ENCODE measurements at places on chromosomes 5 and 9. TPM values are rescaled to one million over a fixed set of nuclear protein-coding genes. Genes with fewer than 3 reads are reported as not detected.

DNA sequence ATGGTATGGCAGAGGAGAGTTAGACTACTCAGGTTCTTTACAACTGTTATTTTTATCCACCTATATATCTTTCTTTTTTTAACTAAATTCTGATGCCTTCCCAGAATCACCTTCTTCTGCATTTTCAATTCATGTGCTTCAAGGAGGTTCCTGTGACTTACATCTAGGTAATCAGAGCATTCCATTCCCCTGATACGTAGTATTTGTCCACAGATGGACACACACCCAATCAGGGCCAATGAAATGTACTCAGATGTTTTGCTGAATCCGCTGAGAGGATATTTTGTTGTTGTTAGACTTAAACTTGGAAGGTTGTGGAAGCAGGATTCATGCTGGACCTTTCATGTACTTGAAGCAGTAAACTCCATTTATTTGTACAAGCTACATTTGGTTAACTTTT, 159.4 kb upstream of the FER start:
- no peaks in the 10 kb centered on the region for H3K4me1 ChIP-seq
- no peaks in the 10 kb centered on the region for H3K27me3 ChIP-seq
- H3K4me3 ChIP-seq, result no peak overlapping the region

DNA sequence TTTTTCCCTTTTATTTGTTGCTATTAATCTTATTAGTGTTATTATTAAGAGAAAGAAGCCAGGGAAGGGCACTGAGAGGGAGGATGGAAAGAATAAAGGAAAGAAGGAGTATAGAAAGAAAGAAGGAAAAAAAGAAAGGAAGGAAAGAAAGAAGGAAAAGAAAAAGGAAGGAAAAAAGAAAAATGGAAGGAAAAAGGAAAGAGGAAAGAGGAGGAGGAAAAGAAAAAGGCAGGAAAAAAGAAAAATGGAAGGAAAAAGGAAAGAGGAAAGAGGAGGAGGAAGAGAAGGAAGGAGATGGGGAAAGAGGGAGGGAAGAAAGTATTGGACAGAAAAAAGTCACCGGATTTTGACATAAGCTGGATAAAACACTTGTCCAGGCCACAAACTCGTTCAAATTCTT, 47.8 kb downstream of the ANXA1 start:
- DNase-seq, result no peak
- H3K36me3 ChIP-seq, result no peaks in the 10 kb centered on the region
- no peaks in the 10 kb centered on the region for H3K4me1 ChIP-seq
- no peak overlapping the region for H3K4me3 ChIP-seq
- H3K27me3 ChIP-seq, result no peaks in the 10 kb centered on the region

The MELK gene
- 3.5 TPM for total RNA-seq

DNA sequence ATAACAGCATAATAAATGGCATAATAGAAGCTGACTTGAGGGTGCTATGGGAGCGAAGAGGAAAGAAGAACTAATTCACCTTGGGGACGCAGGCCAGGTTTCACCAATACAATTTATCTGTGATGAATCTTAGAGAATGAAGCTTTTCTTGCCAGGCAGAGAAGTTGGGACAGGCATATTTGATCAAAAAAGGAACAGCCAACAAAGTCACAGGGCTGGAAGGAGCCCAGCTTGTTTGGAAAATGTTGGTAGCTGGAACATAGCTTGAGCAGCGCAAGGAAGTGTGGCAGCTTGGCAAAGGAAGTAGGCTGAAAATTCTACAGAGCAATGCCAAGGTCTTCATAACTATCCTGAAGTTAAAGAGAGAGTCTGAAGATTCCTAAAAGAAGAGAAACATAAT, 181.5 kb upstream of the OR13F1 start:
- H3K27me3 ChIP-seq, result no peaks in the 10 kb centered on the region
- DNase-seq, result no peak
- H3K27ac ChIP-seq, result no peak overlapping the region
- no peak overlapping the region for H3K4me3 ChIP-seq

DNA sequence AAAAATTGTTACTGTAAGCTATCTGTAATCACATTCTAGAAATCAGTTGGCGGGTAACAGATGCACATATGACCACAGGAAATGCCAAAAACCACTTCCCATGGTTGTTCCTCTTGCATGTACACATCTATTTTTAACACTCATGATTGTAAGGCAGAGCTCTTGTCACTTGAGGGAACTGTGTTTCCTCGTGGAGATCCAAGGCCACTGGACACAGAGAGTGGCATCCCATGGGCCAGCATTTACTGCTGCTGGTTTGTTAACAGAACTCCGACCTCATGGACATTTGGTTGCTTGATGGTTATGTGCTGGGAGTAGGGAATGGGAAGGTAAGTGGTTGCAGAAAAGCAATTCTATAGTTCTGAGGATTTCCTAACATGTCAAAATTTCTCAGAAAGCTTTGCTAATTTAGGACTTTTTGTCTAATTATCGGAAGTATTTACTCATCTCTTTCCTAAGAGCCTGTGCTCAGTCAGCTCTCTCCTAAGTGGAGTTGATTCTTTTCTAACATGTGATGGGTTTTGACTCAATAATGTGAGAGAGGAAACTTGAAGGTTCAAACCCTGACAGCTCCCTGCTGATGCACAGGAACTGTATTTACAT, 202.0 kb upstream of the NR3C1 start:
- H3K27ac ChIP-seq, result peak overlapping the region; percentile 69
- H3K4me3 ChIP-seq, result no peak overlapping the region
- H3K4me1 ChIP-seq, result no peaks in the 10 kb centered on the region
- H3K27me3 ChIP-seq, result no peaks in the 10 kb centered on the region
- no peak for DNase-seq

- no peak overlapping the region for H3K4me3 ChIP-seq
- peaks cover 3% of the 10 kb centered on the region for H3K4me1 ChIP-seq
- H3K27ac ChIP-seq, result no peak overlapping the region
- H3K36me3 ChIP-seq, result no peaks in the 10 kb centered on the region
- no peak for DNase-seq
Observed at GRCh38 chr5:56185768-56186311, 47.3 kb downstream of the ANKRD55 start.

DNA sequence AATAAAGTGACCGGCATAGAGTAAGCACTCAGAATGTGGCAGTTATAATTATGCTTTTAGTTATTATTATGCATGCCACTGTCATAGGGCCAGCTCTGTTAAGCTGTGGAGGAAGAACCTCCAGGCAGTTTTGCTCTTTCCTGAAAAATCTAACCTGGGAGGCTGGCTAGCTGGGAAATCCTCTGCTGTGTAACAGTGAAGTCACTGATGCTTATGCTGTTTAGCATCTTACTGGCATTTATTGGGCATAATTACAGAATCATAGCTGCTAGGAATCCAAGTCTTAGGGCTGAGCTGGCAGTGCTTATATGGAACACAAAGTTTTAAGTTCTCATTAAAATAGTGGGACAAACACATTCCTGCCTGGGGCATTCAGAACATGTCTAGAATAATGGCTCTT, 5.5 kb upstream of the GSN start:
- H3K27ac ChIP-seq, result no peak overlapping the region
- no peaks in the 10 kb centered on the region for H3K36me3 ChIP-seq
- no peak for DNase-seq
- no peak overlapping the region for H3K4me3 ChIP-seq

- H3K4me3 ChIP-seq, result no peak overlapping the region
- H3K36me3 ChIP-seq, result peaks cover 3% of the 10 kb centered on the region
- no peak overlapping the region for H3K27ac ChIP-seq
- peaks cover 2% of the 10 kb centered on the region for H3K4me1 ChIP-seq
Observed at GRCh38 chr5:109718632-109719031, 28.9 kb downstream of the MAN2A1 start.

- no peaks in the 10 kb centered on the region for H3K36me3 ChIP-seq
- DNase-seq, result no peak
- H3K27ac ChIP-seq, result no peak overlapping the region
- no peak overlapping the region for H3K4me3 ChIP-seq
- H3K27me3 ChIP-seq, result peaks cover 45% of the 10 kb centered on the region
- no peaks in the 10 kb centered on the region for H3K4me1 ChIP-seq
Observed at GRCh38 chr5:176614805-176615478, 5.0 kb upstream of the GPRIN1 start.

- H3K27me3 ChIP-seq, result no peaks in the 10 kb centered on the region
- no peaks in the 10 kb centered on the region for H3K36me3 ChIP-seq
- no peak for DNase-seq
- no peaks in the 10 kb centered on the region for H3K4me1 ChIP-seq
Observed at GRCh38 chr9:135320943-135321342, 158.6 kb upstream of the PPP1R26 start.

GRCh38 chr5:9249231-9249630, 296.6 kb downstream of the SEMA5A start:
- DNase-seq, result no peak
- H3K36me3 ChIP-seq, result no peaks in the 10 kb centered on the region
- H3K4me3 ChIP-seq, result no peak overlapping the region
- no peaks in the 10 kb centered on the region for H3K4me1 ChIP-seq
- no peaks in the 10 kb centered on the region for H3K27me3 ChIP-seq
- H3K27ac ChIP-seq, result no peak overlapping the region
